Fibroblast of gingiva (primary cell): ENCODE measurements at places on chromosomes 2 and 18.

DNA sequence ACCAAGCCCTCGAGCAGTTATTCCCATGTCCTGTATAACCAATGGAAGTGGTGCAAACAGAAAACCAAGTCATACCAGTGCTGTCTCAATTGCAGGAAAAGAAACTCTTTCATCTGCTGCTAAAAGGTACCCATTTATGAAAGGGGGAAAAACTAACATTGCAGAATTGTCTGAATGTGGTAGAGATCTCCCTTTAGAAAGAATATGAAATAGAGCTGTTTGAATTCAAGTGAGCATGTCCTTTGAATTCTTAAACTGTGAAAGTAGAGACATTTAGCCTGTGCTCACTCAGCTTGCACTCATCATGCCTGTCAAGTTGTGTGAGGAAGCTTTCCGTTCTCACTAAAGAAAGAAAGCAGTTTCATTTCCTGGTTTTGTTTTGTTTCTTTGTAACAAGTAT lies 87.4 kb downstream of the EML4 start:
- no peak for DNase-seq

GRCh38 chr2:53660886-53661285 lies 106.7 kb upstream of the CHAC2 start:
- DNase-seq: no peak

- no peak for DNase-seq
Measured at GRCh38 chr2:28438532-28439063, 45.9 kb downstream of the FOSL2 start.

DNA sequence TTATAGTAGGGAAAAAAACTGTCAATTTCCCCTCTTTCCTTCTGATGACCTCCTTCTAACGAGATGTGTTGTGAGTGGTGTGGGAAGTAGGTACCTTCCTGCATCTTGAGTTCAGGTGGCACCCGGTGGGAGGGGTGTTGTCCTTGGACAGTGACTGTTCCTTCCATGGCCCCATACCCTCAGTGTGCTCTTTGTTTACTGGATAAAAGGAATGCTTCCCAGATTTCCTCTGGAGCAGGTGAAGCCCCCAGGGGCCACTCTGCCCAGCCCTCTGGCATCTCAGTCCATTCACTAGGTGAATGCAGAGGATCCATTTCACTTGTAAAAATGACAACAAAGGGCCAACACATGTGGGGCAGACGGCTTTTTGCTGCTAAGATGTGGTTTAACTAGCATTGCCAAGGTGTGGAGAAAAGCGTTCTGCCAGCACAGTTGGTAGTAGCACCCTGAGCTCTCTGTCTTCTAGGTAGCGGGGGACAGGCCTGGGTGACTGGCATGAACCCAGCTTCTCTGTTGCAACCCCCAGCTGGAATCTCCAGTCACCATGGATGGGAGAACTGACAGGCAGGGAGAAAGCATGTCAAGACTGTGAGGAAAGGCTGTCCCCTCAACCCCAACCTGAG lies 6.9 kb downstream of the GDF7 start:
- no peak for DNase-seq

DNA sequence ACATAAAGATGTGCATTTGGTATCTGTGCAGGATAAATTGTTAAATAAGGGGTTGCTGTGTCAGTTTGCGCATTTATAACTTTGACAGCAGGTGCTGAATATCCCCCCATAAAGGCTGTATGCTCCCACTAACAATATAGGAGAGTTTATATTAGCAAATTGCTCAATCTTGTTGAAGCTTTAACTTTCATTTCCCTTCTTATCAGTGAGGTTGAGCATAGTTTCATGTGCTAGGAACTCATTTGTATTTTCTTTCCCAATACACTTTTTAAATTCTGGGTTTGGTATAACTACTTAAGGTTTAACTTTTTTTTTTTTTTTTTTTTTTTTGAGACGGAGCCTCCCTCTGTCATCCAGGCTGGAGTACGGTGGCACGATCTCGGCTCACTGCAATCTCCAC lies 89.0 kb downstream of the FAM117B start:
- DNase-seq: no peak

GRCh38 chr18:5309888-5310470 lies 14.5 kb upstream of the ZBTB14 start:
- DNase-seq: no peak

GRCh38 chr2:239664216-239664810 lies 263.5 kb upstream of the HDAC4 start:
- no peak for DNase-seq

- peak; percentile 51 for DNase-seq
Measured at GRCh38 chr2:96241900-96242611, 23.7 kb downstream of the TMEM127 start.

GRCh38 chr2:240304746-240305161 lies 130.7 kb upstream of the GPC1 start:
- DNase-seq: no peak

DNA sequence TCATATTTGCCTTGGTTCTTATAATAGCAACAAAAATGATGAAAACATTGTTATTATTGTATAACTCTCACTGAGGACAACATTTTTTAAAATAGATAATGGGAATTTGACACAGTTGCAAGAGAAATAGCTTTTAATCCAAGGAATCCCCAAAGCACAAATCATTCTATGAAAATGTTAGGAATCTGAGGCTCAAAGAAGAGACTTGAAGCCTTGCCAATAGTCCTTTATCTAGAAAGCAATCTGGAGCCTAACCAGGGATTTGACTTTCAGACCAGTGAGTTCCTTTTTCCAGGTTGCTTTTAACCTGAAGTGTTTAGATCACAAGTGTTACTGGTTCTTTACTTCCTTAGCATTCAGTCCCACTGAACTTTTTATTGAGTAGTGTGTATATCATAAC lies 574.5 kb upstream of the ZEB2 start:
- DNase-seq: no peak
